ENCODE measurements at places on chromosomes 6 and 20.
A peak's percentile ranks its signal among the peaks of the same experiment; 100 is the strongest.

DNA sequence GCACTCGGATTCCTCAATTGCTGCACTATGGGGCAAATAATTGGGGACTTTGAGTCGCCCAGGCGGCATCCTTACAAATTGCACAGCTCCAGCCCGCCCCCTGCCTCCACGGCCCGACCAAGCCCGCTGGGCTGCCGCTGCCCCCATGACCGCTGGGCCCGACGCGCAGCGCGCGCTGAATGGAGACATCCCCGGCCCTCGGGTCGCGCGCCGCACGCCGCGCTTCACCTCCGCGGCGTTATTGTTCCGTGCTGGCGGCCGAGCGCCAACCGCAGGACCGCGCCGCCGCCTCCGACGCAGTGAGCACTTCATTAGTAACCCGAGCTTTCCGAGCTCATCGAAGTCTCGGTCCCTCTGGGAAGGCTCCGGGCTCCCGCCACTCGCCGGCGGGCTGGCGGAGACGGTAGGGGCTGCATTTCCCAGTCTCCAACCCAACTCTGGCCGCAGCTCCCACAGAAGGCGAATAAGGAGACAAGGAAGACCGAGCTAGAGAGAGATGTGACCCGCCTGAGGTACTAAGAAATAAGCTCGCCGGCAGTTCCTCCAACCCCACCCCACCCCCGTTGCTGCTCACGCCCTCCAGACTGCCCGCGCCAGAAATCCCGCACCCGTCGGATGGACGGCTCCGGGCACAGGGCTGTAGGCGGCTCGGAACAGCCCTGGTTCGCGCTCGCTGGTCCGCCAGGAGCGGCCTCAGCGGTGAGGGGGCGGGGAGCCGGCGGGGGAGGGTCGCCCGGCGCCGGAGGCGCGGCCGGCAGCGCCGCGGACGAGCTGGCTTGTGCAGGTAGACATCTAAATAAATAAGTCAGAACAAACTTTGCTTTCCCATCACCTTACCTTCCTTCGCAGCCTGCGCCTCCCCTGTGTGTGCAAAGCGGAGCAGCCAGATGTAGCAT lies 703 bp downstream of the EPHA7 start:
- H3K36me3 ChIP-seq = no peaks in the 10 kb centered on the region
- H3K4me1 ChIP-seq = peaks cover 39% of the 10 kb centered on the region
- H3K4me3 ChIP-seq = peak overlapping the region; percentile 87
- H3K27ac ChIP-seq = peak overlapping the region; percentile 97

DNA sequence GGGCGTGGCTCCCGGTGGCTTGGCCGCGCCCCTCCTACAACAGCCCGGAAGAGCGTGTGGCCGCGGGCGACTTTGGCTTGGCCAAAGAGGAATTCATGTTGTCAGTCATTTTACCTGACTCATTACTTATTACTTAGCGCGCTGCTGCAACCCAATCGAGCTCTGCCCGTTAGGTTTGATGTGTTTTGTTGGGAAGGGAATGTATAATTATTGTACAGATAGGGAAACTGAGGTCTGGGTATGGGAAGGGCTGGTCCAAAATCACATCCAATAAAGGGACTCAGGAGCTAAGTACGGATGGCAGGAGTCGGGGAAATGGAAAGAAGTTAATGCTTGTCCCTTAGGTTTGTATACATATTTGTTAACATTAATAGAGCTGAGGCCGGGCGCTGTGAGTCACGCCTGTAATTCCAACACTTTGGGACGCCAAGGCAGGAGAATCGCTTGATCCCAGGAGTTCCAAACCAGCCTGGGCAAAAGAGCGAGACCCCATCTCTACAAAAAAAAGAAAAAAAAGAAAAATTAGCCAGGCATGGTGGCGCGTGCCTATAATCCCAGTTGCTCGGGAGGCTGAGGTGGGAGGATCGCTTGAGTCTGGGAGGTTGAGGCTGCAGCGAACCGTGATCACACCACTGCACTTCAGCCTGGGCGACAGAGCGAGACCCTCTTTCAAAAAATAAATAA lies 639 bp upstream of the ZNF335 start:
- H3K27me3 ChIP-seq = peaks cover 11% of the 10 kb centered on the region
- H3K4me3 ChIP-seq = peak overlapping the region; percentile 80
- DNase-seq = peak; percentile 38
- peaks cover 26% of the 10 kb centered on the region for H3K4me1 ChIP-seq
- H3K27ac ChIP-seq = peak overlapping the region; percentile 100
- peaks cover 3% of the 10 kb centered on the region for H3K36me3 ChIP-seq

- H3K36me3 ChIP-seq = no peaks in the 10 kb centered on the region
- no peak overlapping the region for H3K27ac ChIP-seq
- H3K4me3 ChIP-seq = no peak overlapping the region
- DNase-seq = no peak
- H3K27me3 ChIP-seq = no peaks in the 10 kb centered on the region
These were observed 47.5 kb downstream of the DTD1 start for GRCh38 chr20:18635380-18635779.

- no peak overlapping the region for H3K4me3 ChIP-seq
- no peak overlapping the region for H3K27ac ChIP-seq
- H3K36me3 ChIP-seq = no peaks in the 10 kb centered on the region
- no peaks in the 10 kb centered on the region for H3K27me3 ChIP-seq
- peaks cover 31% of the 10 kb centered on the region for H3K4me1 ChIP-seq
These were observed 48.0 kb downstream of the ADTRP start for GRCh38 chr6:11730641-11731040.

- H3K36me3 ChIP-seq = no peaks in the 10 kb centered on the region
- H3K4me3 ChIP-seq = no peak overlapping the region
- H3K4me1 ChIP-seq = no peaks in the 10 kb centered on the region
- H3K27ac ChIP-seq = peak overlapping the region; percentile 78
- H3K27me3 ChIP-seq = no peaks in the 10 kb centered on the region
These were observed 73.0 kb upstream of the NHSL1 start for GRCh38 chr6:138572167-138572875.

GRCh38 chr6:48985025-48985424 lies 478.0 kb downstream of the MMUT start:
- no peak for DNase-seq
- H3K4me3 ChIP-seq = no peak overlapping the region
- H3K27me3 ChIP-seq = no peaks in the 10 kb centered on the region
- H3K4me1 ChIP-seq = peaks cover 3% of the 10 kb centered on the region
- no peaks in the 10 kb centered on the region for H3K36me3 ChIP-seq
- no peak overlapping the region for H3K27ac ChIP-seq

All from chondrocyte (in vitro differentiated cells).